Kidney (tissue), 22 donors: ENCODE measurements at places on chromosomes 6 and 20.

DNA sequence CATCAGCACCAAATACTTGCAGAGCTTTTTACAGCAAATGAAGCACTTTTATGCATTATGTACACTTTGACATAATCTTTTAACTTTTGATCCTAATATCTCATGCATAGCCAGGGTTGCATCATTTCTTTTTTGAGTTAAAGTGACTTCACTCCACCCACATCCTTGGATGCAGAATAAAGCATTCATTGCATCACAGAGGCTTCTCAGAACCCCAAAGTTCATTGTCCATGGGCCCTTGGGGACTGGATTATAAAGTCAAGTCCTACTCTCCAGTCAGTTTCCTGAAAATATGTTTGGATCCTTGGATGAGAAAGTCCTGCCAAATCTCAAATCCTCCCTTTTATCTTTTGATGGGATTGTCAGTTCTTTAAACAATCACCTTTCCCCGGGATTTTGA is 10.6 kb upstream of the EFHC1 start:
- no peak for DNase-seq

- DNase-seq: peak; percentile 39
Measured at GRCh38 chr6:68639826-68640490, 4.9 kb downstream of the ADGRB3 start.

- no peak for DNase-seq
Measured at GRCh38 chr6:169445661-169446581, 192.3 kb upstream of the THBS2 start.

DNA sequence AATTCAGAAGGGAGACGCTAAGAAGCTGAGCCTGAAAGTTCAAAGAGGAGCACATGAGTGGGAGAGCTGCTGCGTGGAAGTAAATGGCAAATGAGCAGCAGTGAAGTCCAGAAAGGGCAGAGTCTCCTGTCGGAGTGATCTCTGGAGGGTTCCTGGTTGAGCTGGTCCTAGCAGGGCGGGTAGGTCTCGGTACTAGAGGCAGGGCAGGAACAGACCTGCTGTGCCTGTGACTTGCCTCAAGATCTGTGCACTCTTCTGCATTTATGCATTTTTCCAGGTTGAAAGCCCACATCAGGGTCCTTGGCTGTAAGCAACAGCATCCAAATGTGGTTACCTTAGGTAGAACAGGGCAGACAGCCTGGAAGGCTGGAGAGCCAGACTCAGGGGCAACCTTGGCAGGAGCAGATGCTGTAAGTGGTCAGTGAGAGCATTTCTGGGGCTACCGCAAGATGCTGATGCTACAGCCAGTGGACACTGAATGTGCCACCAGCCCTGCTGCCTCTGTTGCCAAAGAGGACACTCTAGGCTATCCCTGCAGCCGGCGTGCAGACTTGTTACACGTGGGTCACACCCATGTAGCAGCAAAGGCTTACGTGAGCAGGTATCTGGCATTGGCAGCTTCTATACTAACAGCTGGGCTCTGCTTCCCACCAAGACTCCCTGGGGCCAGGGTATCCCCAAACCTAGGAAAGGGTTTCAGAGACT is 8.4 kb downstream of the DUSP22 start:
- DNase-seq: no peak

DNA sequence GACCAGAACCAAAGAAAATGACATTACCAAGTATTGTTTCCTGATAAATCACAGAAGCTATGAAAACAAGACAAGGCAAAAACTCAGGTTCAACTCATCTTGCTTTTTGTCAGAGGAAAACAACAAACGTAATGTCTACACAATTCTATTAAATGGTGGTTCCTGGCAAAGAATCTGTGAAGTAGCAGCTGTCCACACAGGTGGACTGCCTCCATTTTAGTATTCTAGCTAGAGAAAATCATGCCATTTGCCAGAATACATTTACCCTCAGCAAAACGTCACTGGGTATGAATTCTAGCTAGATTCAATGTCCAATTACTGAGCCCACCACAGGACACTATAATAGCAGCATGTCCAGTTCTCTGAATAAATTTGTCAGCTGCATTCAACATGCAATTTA is 125.4 kb downstream of the ADGRB3 start:
- DNase-seq: no peak

DNA sequence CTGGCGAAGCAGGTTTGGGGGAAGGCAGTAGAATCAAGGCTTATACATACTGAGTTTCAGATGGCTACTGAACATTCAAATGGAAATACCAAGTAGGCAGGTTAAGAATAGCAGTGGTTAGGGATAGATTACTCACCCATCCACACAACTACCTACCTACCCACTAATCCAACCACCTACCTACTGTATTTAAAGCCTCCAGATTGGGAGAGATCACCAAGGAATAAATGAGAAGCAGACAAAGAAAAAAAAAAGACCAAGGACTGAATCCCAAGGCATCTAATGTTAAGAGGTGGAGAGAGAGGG is 68.3 kb upstream of the SMIM29 start:
- DNase-seq: no peak

- DNase-seq: no peak
Measured at GRCh38 chr6:142444376-142444775, 142.6 kb downstream of the ADGRG6 start.

- no peak for DNase-seq
Measured at GRCh38 chr20:44074252-44075151, 112.5 kb downstream of the JPH2 start.

DNA sequence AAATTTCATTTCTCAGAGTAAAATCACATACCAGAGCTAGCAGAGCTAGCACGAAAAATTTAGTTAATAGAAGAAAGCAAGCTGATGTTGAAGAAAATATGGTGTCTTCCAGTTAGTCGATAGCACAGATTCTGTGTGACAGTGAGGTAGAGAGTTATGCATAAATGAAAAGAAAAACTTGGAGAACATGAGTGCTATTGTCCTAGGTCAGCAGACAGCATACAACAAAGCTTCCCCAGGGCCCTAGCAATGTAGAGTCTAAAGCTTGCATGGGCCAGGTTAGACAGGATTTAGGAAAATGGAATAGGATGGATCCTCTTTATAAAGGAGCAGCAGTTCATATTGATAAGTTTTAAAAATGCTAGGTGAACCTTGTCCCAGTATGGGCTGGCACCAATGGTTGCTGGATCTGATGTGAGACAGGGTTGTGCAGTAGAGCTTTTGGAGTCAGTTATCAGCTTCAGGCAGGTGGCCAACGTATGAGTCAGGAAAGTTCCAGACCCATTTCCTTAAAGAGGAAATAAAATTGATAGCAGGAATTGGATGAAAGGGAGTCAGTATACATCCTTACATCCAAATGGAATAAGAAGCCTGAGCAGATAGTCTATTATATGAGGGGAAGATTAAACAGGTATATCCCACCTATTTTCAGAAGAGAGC is 277.2 kb downstream of the FRK start:
- DNase-seq: no peak

GRCh38 chr6:56483929-56484328 is 158.8 kb downstream of the DST start:
- no peak for DNase-seq

- DNase-seq: no peak
Measured at GRCh38 chr6:40489798-40490197, 97.4 kb downstream of the LRFN2 start.

DNA sequence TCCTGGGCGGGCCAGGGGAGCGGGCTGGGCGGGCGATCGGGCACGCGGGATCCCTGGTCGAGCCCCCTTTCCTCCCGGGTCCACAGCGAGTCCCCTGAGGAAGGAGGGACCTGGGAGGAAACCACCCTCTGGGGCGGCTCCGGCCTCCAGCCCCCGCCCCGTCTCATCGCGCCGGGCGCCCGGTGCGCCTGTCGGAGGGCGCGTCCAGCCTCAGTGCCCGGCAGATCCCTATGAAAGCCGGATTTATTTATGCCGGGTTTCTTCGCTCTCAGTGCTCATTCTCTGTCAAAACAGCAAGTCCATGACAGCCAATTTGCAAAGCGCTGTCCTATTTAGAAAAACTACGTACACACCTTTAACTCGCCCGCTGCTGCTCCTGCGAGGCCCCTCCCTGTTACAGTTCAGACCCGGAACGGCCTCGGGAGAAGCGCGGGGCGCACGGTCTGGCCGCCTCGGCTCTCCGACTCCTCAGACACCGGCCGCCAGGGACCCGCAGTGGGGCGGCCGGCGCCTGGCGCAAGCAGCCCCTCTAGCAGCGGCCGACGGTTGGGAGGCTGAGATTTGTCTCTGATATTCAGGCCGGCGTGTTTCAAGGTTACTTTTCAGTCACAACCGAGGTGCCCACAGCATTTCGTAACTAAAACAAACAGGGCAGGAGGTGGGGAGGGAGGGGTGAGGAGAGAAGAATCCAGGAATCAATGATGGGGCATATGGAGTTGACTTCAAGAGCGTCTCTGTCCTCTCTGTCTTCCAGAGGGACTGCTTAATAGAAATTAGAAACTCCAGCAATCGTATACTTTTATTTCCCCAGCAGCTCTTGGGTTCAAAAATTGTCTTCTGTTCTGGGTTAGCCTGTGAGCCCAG is 782 bp upstream of the FOXA2 start:
- no peak for DNase-seq

GRCh38 chr6:106098383-106099234 is 12.5 kb downstream of the PRDM1 start:
- no peak for DNase-seq

GRCh38 chr20:22974354-22974753 is 60.8 kb upstream of the SSTR4 start:
- no peak for DNase-seq

- peak; percentile 69 for DNase-seq
Measured at GRCh38 chr6:37207903-37208456, 38.0 kb downstream of the PIM1 start.

GRCh38 chr6:87754828-87755227 is 52.8 kb upstream of the AKIRIN2 start:
- DNase-seq: no peak

DNA sequence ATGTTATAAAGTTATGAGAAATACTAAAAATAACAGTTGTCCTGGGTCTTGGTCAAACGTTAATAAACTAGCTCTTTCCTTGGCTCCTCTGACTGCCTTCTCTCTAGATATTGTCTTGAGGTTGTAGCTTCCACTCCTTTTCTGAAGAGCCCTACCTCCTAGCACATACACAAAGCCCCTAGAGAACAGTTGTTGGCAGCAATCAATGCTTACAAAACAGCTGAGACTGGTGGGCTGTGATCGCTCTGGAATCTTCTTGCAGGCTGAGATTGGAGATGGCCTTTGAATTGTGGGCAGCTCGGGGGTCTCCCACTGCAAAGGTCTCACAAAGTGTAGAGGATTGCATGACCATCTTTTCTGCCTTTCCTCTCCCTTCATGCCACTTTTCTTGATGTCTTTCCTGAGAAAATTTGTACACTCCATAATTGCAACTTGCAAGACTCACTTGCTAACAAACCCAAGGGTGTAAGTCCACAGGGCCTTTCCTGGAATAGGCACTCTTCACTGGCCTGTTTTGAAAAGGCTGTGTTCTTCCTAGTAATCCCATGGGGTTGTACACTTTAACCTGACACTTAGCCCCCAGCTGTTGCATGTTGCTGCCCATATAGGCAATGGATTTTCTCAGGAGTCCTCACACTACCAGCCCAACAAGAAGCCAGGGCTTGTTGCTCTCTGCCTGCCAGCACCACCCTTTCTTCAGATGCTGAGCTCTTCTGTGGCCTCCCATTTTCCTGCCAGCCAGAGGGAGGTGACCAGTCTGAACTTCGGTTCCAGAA is 99.9 kb downstream of the TCP11 start:
- no peak for DNase-seq

DNA sequence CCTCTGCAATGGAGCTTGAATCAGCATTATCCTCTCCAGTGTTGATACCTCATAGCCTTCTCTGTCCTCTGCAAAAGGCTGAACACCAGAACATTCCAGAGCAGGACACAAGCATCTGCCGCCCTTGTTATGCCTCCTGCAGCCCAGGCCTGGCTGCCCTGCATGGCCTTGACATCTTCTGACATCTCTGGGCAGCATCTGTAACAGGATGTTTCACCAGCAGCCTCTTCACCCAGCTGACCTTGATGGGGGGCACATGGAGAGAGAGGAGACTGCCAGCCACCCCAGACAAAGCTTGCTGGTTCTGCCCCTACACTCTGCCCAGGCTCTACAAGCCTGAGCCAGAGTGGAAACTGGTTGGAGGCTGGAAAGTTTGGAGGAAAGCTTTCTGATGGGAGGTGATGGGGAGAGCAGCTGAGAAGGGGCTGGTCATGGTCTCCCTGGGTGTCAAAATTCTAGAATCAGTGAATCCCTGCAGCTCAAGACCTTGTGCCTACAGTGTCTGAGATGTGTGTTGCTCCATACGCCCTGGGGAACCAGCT is 145.1 kb downstream of the MRPL14 start:
- no peak for DNase-seq

DNA sequence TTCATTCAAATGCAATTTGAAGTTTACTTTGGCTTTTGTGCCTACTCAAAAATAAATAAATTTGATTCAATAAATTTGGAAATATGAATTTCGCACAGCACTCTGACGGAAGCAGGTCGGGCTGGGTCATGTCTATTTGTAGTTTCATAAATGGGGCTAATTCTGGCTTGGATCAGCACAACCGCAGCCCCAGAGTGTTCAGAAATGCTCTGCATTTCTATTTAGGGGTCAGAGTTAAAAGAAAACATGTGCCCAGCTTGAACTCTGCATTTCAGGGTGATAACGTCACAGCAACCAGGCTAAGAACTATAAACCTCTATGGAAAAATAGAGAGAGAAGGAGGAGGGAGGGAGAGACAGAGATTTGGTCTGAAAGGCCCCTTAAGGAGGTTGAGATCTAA is 480.9 kb upstream of the NOX3 start:
- DNase-seq: no peak

DNA sequence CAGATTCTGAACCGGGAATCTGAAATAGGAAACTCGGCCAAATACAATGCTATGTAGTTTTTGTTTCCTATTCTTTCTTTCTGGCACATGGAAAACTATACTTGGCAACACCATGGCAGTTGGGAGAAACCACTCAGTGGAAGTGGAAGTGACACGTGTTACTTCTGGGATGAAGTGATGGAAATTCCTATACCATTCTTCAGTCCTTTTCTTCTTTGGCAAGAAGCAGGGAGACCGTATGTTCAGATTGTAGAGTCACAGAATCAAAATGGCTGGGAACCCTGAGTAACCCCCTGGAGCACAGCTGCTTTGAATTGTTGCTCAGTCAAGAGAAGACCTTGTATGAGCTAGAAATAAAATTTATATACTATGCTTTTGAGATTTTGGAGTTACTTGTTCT is 18.8 kb upstream of the TINAG start:
- no peak for DNase-seq

- DNase-seq: no peak
Measured at GRCh38 chr6:10999994-11000393, 44.1 kb downstream of the ELOVL2 start.

DNA sequence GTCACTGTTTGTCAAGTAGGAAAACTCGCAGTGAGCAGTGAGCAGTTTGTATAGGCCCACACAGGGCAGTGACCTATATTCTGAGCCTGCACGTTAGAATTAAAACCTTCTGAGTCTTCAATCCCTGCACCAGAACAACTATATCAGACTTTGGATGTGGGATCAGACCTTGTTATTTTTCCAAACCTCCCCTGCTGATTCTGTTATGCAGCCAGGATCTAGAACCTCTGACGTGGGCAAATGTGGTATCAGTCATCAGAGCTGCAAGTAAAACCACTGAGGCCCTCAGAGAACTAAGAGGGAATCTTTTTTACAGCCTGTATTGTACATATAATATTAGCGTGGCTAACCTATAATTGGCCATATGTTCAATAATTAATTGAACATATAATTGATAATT is 32.0 kb upstream of the AKAP7 start:
- DNase-seq: no peak
